NCI-H2029 (cell line): ENCODE measurements at places on chromosomes 11 and 22.
A peak's percentile ranks its signal among the peaks of the same experiment; 100 is the strongest.

DNA sequence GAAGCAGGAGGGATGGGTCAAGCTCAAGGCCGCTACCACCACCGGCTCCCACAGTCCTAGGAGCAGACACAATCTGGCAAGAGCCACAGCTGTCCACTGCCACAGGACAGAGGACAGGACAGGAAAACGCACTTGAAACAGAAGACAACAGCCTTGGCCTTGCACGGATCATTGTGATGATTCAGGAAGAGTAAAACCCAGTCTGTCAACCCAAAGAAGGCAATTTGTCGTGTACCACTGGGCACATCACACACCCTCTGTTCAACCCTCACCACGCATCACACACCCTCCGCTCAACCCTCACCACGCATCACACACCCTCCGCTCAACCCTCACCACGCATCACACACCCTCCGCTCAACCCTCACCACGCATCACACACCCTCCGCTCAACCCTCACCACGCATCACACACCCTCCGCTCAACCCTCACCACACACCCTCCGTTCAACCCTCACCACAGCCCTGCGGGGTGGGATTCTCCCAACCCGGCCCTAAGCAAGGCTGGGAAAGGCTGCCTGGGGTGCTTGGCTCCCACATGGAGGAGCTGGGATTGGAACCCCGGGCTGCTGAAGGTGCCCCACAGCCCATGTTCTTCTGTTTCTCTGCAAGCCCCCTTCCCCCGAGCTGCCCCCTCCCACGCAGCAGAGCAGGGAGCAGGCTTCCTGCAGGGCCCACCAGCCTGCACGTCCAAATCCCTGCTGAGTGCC lies 11.3 kb upstream of the CDC42BPG start:
- no peak for DNase-seq

DNA sequence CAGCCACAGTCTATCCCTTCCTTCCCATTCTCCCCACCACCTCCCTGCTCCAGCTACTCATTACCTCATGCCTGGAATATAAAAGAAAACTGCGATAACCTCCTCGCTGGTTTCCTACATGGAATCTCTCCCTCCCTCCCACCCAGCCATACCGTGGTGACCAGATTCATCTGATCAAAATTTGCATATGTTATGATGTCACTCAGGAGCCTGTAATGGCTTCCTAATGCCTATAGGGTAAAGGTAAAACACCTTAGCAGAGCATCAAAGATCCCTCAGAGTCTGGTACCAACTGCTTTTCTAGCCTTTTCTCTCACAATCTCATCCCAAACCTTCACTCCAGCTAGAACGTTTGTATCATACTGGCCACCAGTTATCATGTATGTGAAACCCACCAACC lies 19.6 kb downstream of the RTN4RL2 start:
- DNase-seq = no peak

GRCh38 chr11:69504576-69505335 lies 23.3 kb downstream of the LINC01488 start:
- no peak for DNase-seq

GRCh38 chr11:64560139-64560771 lies 30.8 kb upstream of the SLC22A12 start:
- DNase-seq = no peak

- no peak for DNase-seq
Measured at GRCh38 chr11:130118165-130118564, 41.4 kb upstream of the ST14 start.

DNA sequence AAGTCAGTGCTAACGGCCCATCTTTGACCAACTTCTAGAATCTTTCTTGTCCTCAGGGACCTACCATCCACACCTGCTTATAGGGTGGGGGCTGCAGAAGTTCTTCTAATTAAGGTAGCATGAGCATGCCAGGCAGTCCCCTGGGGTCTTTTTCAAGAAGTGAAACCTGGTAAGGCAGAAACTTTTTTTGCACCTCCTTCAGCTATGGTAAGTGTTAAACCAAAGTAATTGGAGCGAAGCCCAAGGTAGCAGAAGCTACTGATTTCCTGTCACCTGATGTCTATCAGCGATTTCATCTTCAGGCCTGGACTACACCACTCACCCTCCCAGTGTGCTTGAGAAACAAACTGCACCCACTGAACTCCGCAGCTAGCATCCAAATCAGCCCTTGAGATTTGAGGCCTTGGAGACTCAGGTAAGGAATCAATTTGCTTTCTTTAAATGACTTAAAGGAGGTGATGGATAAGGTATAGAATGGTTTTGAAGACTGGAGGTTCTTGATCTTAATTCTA lies at the start of gene MS4A1:
Gene MS4A1, plus strand, starts transcription at position 317 of the 512 bp plus-strand sequence. CDS start 6,528 bp downstream, outside the sequence.
- DNase-seq = no peak

DNA sequence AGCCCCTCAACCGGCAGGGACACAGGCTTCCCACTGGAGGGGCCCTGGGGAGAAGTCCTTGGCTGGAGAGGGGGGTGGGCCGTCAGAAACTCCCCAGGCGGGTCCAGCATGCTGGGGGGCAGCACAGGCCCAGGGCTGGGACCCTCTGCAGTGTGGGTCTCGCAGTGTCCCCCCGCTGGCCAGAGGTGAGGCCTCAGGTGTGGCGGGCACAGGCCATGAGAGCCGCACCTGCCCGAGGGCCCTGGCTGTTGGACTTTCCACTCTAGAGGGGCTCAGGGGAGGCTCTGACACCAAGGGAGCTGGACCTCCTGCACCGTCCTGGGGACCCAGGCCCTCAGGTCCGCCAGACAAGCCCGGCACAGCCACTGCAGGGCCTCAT lies 10.7 kb upstream of the PIM3 start:
- no peak for DNase-seq

DNA sequence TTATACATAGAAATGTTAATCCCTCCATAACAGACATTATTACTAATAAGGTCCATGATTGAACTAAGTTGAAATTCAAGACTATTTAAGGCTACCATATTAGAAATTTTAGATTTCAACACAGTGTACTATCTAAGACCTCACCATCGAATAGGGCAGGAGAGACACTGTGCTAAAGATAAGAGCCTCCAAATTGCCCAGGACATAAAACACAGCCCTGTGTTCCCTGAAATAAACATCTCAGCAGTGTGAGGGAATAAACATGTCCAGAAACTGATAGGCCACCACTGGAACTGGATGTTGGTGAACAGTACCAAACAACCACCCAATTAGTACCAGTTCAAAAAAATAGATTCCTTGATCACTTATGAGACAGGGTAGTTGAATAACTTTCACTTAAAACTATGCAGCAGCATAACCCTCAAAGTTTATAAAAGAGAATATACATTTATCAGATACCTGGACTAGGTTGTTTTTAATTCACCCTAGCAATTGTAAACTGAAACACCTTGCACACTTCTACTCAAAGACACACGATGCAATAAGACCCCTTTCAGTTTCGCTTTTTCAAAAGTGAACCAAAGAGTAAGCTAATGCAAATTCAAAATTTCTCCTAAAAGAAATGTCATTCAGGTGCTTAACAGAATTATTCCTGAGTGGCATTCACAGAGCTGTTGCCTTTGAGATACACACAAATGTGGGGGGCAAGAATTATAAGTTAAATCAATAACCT lies 34.3 kb downstream of the USP28 start:
- no peak for DNase-seq

DNA sequence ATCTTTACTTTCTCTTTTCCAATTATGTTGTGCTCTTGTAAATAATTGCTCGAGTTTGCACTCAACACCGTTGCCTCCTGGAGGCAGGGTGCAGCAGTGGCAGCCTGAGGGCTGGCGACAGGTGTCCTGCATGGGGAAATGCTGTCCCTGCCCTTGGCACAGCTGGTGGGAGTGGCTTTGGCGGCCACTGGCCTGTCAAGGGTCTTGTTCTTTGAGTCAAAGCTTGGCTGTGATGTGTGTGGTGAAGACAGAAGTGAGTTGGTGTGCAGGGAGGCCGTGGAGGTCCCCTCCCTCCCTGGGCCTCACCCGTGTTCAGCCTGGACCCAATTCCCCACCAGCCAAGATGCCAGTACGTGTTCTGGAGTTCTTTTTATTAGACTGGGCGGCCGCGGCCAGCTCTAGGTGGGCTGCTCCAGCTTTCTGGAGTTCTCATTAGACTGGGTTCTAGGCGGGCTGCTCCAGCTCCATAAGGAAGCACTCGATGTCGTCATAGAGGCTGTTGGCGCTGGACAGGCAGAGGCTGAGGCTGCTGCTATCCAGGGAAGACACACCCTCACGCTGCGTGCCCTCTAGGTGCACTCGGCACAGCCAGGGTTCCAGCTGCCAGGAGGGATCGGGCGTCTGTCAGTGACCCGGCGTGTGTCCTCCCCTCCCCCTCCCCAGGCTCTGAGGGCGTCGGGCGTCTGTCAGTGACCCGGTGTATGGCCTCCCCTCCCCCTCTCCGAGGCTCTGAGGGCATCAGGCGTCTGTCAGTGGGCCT lies 3.4 kb downstream of the IRF7 start:
- peak; percentile 67 for DNase-seq

- peak; percentile 4 for DNase-seq
Measured at GRCh38 chr22:48071828-48072227, 1309.4 kb downstream of the TBC1D22A start.

DNA sequence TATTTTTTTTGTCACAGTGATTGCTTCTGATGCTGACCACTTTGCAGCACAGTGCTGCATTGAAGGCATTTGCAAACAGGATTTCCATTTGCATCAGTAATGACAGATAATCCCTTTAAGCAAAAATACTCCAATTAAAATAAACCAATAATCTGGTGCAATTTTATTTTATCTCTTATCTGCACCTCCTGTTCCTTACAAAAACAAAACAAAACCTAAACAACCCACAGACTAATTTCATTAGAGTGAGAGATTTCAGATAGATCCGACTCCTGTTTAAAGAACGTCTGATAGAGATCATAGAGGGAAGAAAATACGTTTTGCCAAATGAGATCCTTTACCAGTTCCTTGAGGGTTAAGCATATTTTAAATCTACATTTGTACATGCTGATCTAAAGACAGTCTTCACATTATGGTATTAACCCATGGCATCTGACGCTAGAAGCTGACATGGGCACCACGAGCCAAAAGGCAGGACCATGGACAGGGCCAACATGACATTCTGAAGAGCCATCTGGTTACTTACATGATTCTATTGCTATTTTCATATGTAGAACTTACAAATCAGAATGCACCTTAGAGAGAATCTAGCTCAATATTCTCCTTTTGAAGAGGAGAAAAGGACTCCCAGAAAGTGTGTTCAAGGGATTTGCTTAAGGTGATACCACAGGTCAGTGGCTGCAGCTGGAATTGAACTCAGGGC lies 286.2 kb upstream of the NARS2 start:
- DNase-seq = no peak

- no peak for DNase-seq
Measured at GRCh38 chr11:75398906-75399305, 412 bp upstream of the RPS3 start.

DNA sequence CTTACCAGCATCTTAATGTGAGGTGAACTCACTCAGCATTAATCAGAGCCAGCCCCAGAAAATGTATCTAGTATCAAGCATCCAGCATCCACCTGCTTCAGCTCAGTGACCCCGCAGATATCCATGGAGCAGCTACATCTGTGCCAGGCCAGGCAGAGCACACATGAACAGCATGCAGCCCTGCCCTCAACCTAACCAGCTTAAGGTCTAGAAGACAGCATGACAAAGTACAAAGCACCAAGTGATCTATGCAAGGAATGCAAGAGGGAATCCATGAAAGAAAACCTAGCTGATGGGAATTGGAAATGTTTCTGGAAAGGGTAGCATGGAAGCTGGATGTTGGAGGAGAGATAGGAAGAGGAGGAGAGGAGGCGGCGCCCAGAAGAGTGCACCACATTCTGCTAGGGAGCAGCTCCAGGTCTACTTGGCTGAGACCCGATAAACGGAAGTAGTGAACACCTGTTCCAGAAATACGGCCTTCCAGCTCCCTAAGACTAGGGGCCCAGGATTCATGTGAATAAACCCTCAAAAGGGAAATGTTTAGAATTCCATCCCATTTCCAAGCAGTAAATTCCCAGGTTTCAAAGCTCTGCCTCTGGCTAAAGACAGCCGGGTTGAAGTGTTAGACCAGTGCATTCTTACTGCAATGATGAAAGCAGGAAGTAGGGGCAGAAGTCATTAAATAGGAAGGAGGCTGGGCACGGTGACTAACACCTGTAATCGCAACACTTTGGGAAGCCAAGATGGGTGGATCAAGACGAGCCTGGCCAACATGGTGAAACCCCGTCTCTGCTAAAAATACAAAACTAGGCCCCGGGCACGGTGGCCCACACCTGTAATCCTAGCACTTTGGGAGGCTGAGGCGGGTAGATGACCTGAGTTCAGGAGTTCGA lies 23.5 kb upstream of the L3MBTL2 start:
- DNase-seq = peak; percentile 59
